Frontal cortex (tissue), 4 donors: ENCODE measurements at places on chromosomes 3 and 15.

- no peak for DNase-seq
These were observed 34.1 kb upstream of the NR2C2 start for GRCh38 chr3:14913071-14913925.

DNA sequence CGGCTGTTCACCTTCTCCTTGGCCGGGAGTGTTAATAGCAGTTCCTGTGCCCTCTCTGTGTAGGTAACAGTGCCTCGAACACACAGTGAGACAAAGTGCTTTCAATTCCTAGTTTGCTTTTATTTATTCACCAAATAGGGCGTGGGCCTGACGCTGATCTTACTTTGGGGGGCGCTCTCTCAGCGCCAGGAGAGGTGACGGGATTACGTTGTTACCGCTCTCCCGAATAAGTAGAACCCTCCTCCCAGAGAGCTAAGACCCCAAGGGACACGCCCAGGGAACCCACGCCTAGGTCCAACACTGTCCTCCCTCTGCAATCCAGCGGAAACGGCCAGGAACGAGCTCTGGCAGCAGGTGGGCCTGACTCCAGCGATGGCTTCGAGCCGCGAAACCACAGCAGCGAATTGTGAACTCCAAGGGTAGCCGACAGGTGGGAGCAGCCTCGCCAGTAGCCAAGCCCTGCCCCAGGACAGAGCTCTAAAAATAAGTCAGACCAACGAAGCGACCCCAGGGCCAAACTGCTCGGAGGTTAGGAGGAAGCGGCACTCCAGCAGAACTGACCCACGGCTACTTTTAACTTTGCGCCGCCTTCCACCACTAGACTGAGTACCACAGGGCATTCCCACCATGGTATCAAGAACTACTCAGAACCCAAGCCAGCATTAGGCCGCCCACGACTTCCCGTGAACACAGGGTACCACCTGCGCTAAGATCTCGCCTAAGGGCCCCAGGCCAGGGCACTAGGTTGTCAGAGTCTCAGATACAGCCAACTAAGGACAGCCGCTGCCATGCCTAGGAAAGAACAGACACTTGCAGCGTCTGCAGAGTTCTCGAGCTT is 1.6 kb upstream of the SIN3A start:
- no peak for DNase-seq

- no peak for DNase-seq
These were observed 46.5 kb upstream of the LIMD1 start for GRCh38 chr3:45547764-45548680.

GRCh38 chr3:143535994-143536784 is 312.1 kb downstream of the SLC9A9 start:
- no peak for DNase-seq

GRCh38 chr3:88996691-88997090 is 110.7 kb upstream of the EPHA3 start:
- no peak for DNase-seq
